Right ventricle myocardium inferior (tissue), 1 donor: ENCODE measurements at places on chromosomes 5 and 9. TPM values are rescaled to one million over a fixed set of nuclear protein-coding genes. Genes with fewer than 3 reads are reported as not detected.
A peak's percentile ranks its signal among the peaks of the same experiment; 100 is the strongest.

- DNase-seq, result peak; percentile 86
Measured at GRCh38 chr9:87713278-87713987, 12.5 kb upstream of the CTSL start.

- no peak for DNase-seq
Measured at GRCh38 chr5:157444224-157444623, 15.8 kb upstream of the NIPAL4 start.

DNA sequence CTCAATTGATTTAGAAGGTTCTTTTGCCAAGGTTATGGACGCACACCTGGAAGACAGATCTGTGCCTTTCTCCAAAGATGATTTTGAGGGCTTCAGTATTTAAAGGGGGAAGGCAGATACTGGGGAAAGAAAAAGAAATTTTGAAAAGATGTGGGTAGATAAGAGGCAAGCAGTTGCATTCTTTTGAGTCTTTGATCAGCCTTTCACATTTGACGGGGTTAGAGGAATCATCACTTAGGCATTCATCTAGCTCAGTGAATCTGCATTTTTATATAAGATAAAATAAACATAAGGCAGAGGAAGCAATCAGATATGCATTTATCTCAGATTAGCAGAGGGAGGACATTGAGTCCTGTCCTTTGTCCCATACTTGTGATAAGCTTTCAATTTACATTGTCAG lies 243.4 kb upstream of the RAI14 start:
- no peak for DNase-seq

DNA sequence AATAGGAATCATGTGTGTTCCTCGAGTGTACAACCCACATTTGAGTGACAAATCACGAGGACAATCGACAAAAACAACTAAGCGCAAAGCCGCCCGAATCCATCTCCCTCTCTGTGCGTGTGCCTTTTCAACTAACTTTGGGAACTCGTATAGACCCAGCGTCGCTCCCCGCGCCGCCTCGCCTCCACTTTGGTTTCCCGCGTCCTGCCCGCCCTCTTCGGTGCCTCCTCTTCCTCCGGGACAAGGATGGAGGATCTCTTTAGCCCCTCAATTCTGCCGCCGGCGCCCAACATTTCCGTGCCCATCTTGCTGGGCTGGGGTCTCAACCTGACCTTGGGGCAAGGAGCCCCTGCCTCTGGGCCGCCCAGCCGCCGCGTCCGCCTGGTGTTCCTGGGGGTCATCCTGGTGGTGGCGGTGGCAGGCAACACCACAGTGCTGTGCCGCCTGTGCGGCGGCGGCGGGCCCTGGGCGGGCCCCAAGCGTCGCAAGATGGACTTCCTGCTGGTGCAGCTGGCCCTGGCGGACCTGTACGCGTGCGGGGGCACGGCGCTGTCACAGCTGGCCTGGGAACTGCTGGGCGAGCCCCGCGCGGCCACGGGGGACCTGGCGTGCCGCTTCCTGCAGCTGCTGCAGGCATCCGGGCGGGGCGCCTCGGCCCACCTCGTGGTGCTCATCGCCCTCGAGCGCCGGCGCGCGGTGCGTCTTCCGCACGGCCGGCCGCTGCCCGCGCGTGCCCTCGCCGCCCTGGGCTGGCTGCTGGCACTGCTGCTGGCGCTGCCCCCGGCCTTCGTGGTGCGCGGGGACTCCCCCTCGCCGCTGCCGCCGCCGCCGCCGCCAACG lies at the start of gene GPR150:
Gene GPR150, plus strand, starts transcription at position 58 of the 840 bp plus-strand sequence. Its CDS starts 189 bp downstream, at position 247.
- DNase-seq, result peak; percentile 83

- no peak for DNase-seq
Measured at GRCh38 chr5:115575167-115576070, 26.9 kb downstream of the TICAM2 start.

- DNase-seq, result no peak
Measured at GRCh38 chr9:83981126-83981871, 694 bp downstream of the RMI1 start.

DNA sequence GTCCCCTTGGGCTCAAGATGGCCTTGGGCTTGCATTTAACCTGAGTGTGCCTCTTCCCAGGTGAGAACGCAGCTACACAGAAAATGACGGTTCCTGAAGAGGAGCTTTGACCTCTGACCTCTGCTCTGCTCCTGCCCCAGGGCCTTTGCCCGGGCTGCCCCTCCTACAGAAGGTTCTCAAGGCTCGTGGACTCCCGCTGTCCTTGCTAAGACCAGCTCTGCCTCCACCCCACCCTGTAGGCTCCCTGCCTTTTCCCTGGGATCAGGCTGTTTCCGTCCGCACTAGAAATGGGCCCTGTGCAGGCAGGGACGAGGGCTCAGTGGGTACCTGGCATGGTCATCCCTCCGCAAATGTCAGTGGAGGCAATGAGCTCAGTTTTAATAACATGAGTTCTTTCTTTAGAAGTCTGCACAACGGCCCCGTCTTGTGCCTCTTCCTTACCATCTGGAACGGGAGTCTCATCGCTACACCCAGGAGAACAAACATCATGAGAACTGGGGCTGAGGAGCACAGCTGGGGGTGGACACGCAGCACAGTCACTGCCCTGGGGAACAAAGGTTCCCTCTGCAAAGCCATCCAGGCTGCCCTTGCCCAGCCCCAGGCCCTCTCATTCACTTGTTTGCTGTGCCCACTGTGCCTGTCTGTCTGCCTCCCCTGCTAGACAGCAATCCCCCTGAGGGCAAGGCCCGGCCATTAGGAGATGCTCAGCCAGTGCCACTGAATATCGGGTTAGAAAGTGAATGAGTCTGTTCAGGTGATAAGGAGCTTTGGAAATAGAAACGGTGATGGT lies 26.7 kb upstream of the LPCAT1 start:
- DNase-seq, result no peak

DNA sequence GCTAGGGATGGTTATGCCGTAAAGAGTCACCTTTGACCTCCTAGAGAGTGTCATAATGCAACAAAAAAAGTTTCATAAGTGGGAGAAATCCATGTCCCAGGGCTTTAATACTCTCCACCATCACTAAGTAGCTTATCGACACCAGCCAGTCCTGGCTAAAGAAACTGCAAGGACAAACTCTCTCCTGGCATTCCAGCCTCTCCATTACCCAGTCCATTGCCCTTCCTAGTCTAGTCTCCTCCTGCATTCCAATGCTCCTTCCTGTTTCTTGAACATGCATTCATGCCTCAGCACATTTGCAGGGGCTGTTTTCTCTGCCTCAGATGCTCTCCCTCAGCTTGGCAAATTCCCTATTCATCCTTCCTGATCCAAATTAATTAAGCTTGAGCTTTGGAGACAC lies 364.1 kb downstream of the BRINP1 start:
- no peak for DNase-seq

Gene ADAMTS2
- total RNA-seq, result 3.7 TPM

Gene PCDHA11
- not detected for total RNA-seq

GRCh38 chr9:73162987-73163768 lies 11.5 kb downstream of the ANXA1 start:
- no peak for DNase-seq

DNA sequence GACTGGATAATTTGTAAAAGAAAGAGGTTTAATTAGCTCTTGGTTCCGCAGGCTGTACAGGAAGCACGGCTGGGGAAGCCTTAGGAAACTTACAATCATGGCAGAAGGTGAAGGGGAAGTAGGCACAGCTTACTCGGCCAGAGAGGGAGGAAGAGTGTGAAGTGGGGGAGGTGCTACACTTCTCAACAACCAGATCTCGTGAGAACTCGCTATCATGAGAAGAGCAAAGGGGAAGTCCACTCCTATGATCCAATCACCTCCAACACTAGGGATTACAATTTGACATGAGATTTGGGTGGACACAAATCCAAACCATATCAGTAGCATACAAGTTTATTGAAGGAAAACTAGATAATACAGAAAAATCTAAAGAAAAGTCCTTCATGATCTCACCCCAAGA lies 39.9 kb downstream of the NEURL1B start:
- DNase-seq, result no peak

GRCh38 chr5:168528521-168529373 lies at the start of gene FBLL1:
Gene FBLL1, plus strand, starts transcription at chr5:168529305. Its CDS starts 200 bp downstream, at chr5:168529505.
- DNase-seq, result no peak

Gene SPATA31D4
- total RNA-seq, result not detected

DNA sequence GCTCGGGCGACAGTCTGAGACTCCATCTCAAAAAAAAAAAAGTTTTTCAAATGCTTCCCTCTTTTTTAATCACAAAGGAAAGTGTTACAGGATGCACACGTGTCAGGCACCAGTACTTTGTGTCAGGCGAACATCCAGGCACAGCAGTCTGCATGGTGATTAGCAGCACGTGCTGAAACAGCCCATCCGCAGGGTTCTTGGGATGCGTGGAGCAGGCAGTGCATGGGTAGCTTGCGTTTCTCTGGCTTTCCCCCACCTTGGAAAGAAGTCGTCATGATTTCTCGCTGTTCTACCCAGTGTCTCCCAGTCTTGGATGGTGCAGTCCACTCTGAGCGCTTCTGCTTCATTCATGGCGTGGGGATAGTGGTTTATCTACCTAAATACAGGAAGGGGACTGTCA lies 35.4 kb downstream of the GPR107 start:
- no peak for DNase-seq

Gene NR5A1
- not detected for total RNA-seq

Gene TAS2R1
- total RNA-seq, result not detected

DNA sequence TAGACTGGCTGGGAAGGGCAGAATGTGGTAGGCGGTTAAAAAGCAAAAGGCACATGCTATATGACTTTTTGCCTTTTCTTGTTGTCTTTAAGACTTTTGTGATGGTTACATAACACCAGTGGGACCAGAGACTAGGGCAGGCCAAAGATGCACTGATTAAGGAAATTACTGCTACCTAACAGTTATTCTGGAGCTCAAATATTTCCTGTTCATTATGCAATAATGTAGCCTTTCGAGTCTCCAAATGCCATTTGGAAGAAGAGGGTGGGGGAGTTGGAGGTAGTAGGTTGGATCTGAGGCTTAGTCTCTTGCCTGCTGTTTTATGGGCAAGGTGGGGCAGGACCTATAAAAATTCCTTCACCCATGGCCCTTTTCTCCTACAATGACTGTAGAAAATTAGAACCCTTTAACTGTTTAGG lies 51.7 kb downstream of the SH3GL2 start:
- DNase-seq, result no peak

Gene TICAM2
- total RNA-seq, result 3.3 TPM

Gene EQTN
- not detected for total RNA-seq

Gene BRINP1
- total RNA-seq, result 0.35 TPM

- peak; percentile 49 for DNase-seq
Measured at GRCh38 chr9:101028346-101029314, at the start of gene PLPPR1. Gene PLPPR1, plus strand, starts transcription at chr9:101028727.

Gene SPINK6
- not detected for total RNA-seq
